ENCODE measurements at places on chromosomes 2 and 18.

DNA sequence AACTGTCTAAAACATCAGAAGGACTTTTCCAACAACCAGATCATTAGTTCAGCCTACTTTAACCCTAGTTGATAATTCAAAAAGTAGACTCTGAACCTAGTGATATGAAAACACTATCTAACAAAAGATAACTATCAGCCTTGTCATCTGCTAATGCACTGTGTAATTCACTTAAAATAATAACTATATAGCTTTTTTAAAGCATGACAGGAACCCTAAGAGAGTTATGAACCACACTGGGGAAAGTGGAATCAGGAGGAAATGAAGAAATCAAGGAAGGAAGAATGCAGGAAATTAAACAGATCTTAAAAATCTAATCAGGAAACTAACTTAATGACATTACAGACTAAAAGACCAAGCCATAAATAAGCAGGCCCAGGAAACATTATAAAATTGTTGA lies 9.0 kb downstream of the B4GALT6 start:
- DNase-seq: no peak

DNA sequence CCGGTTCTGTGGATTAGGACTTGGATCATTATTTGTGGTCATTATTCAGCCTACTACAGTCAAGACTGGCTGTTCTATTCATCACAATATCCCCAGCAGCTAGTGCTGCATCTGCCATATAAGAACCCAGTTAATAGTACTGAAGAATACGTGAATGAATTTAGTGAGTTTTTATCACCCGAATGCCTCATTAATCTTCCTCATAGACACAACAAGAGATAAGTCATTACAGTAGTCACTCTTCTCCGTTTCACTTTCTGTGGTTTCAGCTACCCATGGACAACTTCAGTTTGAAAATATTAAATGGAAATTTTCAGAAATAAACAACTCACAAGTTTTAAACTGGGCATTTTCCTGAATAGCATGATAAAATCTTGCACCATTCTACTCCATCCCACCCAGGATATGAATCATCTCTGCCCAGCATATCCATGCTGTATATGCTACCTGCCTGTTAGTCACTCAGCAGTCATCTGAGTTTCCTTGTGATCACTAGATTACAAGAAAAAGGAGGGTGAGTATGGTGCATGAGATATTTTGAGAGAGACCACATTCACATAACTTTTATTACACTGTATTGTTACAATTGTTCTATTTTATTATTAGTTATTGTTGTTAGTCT lies 363.7 kb upstream of the CHAC2 start:
- peak; percentile 80 for DNase-seq

GRCh38 chr2:191023235-191023679 lies 9.3 kb upstream of the STAT1 start:
- no peak for DNase-seq

DNA sequence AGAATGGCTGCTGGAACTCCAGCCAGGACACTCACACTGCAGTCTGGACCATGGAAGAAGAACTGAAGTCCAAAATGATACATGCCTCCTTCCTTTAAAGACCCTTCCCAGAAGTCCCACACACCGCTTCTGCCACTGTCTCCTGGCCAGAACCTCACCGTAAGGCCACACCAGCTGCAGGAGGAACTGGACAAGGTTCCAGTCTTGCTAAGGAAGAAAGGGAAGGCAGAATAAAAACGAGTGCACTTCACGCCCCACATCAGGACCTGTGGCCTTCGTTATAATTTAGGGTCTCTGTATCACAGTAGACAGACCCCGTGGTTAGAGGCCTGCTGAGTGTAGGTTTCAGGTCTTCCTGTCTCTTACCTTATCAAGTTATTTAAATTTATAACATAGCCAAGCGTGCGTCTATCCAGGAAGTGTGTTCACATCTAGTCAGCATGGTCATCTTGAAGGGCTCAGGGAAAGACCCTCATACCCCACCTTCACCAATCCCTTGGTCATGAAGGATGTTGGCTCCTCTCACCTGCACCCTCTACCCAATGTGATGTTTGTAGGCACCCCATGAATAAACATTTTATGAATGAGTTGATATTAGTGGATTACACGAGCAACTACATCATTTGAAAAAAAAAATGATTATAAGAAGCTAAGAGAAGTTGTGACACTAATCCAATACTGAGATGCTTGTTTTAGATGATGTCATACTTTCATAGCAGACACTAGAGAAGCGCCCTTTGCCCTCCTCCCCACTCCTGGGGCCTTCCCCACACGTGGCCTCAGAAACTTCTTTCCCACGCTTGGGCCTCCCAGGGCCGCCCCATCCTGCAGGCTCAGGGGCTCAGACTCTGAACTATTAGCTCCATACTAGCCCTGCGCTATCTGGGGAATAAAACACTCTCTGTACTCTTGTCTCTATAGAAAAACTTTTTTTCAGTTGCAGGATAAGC lies 157.6 kb downstream of the FAM210A start:
- DNase-seq: no peak

DNA sequence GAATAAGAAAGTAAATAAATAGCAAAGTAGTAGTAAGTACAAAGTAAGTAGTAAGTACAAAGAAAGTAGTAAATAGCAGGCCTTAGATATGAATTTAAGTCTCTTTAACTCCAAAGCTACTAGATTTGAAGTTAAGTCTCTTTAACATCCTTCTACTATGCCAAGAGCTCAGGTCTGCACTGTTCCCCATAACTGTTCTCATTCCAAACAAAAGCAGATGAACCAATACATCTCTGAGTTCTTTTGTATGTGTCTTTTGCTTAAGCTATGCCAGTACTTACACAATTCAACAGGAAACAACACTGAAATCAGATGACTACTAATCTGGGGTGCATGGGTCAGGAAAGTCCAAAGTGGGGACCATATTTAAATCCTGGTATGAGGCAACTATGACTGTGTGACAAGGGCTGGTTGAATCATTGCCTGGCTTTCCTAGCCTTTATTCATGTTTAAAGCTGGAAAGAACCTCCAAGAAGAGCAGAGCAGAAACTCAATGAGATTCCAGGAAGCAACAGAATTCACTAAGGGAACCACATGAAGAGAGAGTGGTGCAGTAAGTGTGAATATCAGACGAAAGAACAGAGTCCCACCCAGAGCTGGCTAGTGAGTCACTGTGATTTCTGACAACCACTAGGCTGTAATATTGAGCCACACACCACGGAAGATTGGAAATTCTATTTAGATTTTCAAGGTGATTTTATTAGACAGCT lies 51.0 kb upstream of the CYP26B1 start:
- peak; percentile 92 for DNase-seq

GRCh38 chr2:42663828-42664227 lies 95.4 kb downstream of the MTA3 start:
- no peak for DNase-seq

- no peak for DNase-seq
These were observed 206.6 kb downstream of the ZNF385B start for GRCh38 chr2:179654806-179655205.

GRCh38 chr2:27071990-27072830 lies 756 bp upstream of the OST4 start:
- DNase-seq: peak; percentile 32

GRCh38 chr18:69659142-69659651 lies 258.5 kb downstream of the DOK6 start:
- no peak for DNase-seq

GRCh38 chr2:158795195-158795924 lies at the start of gene DAPL1:
TSS of gene DAPL1 (plus strand) at chr2:158795317. CDS start at chr2:158795373, 56 bp downstream.
- DNase-seq: no peak

- no peak for DNase-seq
These were observed 15.5 kb downstream of the SLC25A12 start for GRCh38 chr2:171878481-171878993.

DNA sequence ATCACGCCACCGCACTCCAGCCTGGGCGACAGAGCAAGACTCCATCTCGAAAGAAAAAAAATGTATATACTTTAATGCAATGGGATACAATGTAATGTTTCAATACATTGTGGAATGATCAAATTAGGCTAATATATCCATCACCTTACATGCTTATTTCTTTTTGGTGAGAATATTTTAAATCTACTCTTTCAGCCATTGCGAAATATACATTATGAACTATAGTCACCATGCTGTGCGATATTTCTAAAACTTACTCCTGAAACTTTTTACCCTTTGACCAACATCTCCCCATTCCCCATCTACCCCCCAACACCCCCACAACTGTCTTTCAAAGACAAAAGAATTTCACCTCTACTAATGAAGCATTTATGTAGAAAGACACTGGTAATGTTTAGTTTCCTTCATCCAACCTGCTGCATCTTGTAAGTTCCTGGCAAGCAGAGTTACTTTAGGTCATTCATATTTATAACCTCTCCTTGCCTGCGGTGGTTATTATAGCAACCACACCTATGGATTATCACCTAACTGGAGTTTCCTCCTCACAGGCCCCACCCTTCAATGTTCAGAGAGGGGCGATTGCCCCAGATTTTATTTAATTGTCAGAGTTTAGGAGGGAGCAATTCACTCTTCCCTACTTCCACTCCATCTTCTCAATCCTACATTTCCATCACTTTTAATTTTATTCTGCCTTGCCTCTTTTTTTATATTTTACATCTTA lies 1.2 kb upstream of the ME2 start:
- no peak for DNase-seq

DNA sequence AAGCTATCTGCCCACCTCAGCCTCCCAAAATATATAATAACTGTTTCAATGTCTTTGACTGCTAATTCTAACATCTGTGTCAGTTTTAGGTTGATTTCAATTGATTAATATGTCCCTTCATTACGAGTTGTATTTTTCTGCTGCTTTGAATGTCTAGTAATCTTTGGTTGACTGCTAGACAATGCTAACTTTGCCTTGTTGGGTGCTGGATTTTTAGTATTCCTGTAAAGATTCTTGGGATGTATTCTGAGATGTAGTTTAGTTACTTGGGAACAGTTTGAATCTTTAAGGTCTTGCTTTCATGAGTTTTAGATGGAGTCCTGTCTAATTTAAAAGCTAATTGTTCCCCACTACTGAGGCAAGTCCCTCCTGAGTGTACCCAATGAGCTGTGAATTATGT lies 114.4 kb downstream of the TFCP2L1 start:
- no peak for DNase-seq

- no peak for DNase-seq
These were observed 18.2 kb downstream of the SCN3A start for GRCh38 chr2:165185633-165186032.

- no peak for DNase-seq
These were observed 587 bp upstream of the MTIF2 start for GRCh38 chr2:55269645-55269990.

- no peak for DNase-seq
These were observed 213.6 kb upstream of the CELF4 start for GRCh38 chr18:37779220-37779619.

DNA sequence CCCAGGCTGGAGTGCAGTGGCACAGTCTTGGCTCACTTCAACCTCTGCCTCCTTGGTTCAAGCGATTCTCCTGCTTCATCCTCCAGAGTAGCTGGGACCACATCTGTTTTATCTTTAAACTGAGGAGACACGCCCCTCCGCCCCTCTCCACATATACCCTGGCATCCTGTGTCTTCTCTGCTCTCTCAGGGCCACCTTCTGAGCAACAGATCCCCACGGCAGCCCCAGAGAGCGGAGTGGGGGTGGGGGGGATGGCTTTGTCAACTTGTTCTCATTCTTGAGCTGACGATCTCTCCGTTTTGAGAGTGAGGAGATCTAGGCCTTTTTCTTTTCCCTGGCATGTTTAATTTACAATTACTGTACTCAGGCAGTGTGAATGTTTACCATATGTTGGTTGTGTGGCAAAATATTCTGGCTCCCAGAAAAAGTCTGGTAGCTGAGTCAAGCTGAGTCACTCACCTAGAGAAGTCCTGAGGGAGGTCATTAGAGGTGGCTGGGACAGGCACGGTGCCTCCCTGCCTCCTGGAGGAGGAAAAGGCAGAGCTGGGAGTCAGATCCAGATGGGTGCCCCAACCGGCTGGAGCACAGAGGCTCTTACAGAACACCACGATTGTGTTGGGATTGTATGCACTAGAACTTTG lies 19.5 kb upstream of the ID2 start:
- peak; percentile 77 for DNase-seq

DNA sequence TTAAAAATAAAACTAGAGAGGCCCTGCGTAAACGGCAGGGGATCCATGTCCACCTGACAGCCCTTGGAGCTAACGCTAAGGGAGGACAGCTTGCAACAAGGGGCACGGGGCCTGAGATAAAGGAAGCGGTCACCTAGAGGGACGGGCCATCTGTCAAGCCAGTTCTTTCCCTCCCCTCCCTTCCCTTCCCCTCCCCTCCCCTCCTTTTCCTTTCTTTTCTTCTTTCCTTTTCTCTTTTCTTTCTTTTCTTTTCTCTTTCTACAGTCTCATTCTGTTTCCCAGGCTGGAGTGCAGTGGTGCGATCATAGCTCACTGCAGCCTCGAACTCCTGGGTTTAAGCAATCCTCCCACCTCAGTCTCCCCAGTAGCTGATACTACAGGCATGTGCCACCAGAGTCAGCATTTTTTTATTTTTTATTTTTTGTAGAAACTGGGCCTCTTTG lies 34.5 kb upstream of the CTAGE1 start:
- DNase-seq: no peak

DNA sequence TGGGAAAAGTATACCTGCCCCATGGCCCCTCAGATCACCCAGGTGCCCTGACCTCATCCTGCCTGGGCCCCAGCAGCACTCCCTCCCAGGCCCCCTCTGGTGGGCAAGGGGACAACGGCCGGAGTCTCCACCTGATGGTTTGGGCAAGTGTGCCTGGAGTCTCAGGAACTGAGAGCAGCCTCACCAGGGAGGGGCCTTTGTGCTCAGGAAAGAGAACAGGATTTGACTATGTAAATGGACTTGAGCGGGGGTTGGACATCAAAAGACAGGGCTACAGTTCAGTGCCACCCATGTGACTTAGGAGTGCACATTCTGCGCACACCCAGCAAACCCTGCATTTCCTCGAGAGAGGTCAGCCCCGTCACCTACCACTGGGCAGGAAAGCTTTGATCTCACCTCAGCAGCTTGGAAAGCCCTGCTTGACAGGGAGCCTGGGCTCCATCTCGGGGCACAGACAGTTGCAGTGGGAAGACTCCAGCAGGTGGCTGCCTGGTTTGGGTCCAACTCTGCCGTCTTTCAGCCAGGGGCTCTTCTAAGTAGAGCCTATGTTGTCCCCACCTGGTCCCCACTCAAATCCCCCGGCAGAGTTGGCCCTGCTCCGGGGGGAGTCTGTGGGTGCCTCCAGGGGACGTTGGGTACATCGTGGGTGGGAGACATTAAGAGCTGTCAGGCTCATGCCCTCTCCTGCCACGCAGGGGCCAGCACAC lies 3.3 kb downstream of the INPP5D start:
- no peak for DNase-seq

- peak; percentile 66 for DNase-seq
These were observed 17.2 kb downstream of the SH3YL1 start for GRCh38 chr2:246489-247144.

DNA sequence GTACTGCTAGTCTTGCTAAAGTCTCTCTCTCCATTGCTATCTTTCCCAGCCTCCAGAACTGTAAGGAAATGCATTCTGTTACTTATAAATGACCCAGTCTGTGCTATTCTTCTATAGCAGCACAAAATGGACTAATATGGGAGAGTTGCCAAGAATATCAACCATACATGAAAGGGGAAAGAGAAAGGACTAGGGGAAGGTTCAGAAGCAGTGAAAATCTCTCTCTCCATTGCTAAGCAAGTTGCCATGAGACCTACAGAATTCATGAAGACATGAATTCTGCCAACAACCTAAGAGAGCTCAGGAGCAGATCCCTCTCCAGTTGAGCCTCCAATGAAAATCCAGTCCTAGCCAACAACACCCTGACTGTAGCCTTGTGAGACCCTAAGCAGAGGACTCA lies 3.6 kb upstream of the TRABD2A start:
- DNase-seq: no peak
